ENCODE measurements at places on chromosomes 1 and 21.

- no peak for DNase-seq
Measured at GRCh38 chr1:2001773-2002411, 1.7 kb downstream of the CFAP74 start.

GRCh38 chr21:39581414-39581813 lies 31.3 kb upstream of the B3GALT5 start:
- DNase-seq: no peak

GRCh38 chr21:41326414-41327080 lies 9.9 kb downstream of the FAM3B start:
- no peak for DNase-seq

GRCh38 chr1:16017461-16018303 lies at the start of gene HSPB7:
Gene HSPB7 (minus strand): TSS chr1:16018043. CDS start chr1:16017963, 80 bp downstream.
- DNase-seq: no peak

GRCh38 chr1:28983509-28984310 lies 69.3 kb downstream of the EPB41 start:
- no peak for DNase-seq

GRCh38 chr1:153774026-153774595 lies 1.1 kb upstream of the SLC27A3 start:
- no peak for DNase-seq

GRCh38 chr1:18237371-18237770 lies 129.8 kb downstream of the IGSF21 start:
- no peak for DNase-seq

- DNase-seq: no peak
Measured at GRCh38 chr1:29230204-29230552, 556 bp downstream of the MECR start.

GRCh38 chr1:70434253-70434859 lies 23.3 kb downstream of the CTH start:
- DNase-seq: no peak

Data from smooth muscle cell of the brain vasculature (primary cell).